ENCODE measurements at places on chromosomes 2 and 18. TPM values are rescaled to one million over a fixed set of nuclear protein-coding genes. Genes with fewer than 3 reads are reported as not detected.

- no peak overlapping the region for H3K27ac ChIP-seq
- H3K4me3 ChIP-seq: no peak overlapping the region
- no peaks in the 10 kb centered on the region for H3K4me1 ChIP-seq
- H3K36me3 ChIP-seq: no peaks in the 10 kb centered on the region
- no peaks in the 10 kb centered on the region for H3K27me3 ChIP-seq
- no peak for DNase-seq
These were observed 236.5 kb downstream of the TPGS2 start for GRCh38 chr18:36592282-36592681.

DNA sequence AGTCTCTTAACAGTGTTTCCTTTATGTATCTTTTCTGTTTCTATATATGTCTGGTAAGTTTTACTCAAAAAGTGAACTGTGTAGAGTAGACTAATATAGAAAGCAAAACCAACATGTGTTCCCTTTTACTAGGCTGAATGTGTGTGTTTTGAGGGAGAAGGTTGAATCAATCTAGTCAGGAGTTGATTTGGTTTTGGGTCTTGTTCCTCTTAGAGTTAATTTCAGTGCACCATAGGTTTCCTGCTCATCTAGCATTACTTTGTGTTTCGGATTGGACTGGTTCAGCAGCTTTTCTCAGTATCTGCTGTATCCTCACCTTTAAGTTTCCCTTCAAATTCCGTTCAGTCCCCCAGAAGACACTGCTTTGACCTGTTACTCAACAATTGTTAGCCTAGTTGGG, 52.0 kb upstream of the TRIM43 start:
- H3K27me3 ChIP-seq: no peaks in the 10 kb centered on the region
- H3K4me3 ChIP-seq: no peak overlapping the region
- H3K4me1 ChIP-seq: no peaks in the 10 kb centered on the region
- DNase-seq: no peak

DNA sequence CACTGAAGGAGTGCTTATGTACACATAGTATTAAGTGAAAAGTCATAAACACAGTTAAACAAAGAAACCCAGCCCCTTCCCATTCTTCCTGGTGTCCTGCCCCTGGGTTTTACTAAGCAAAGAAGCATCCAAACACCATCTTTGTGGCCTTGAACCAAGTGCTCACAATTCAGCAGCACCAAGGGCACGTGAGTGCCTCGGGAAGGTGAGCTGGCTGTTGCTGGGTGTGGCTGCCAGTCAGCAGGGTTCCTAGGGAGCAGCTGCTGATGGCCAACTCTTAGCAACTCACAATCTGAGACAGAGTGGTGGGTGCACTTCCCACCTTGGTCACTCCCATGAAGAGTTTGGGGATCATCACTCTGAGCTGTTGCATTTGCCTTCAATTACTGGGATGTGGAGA, 97.7 kb upstream of the PGAP1 start:
- no peak overlapping the region for H3K4me3 ChIP-seq
- H3K27ac ChIP-seq: no peak overlapping the region
- no peak for DNase-seq
- H3K27me3 ChIP-seq: no peaks in the 10 kb centered on the region
- no peaks in the 10 kb centered on the region for H3K4me1 ChIP-seq
- peaks cover 3% of the 10 kb centered on the region for H3K36me3 ChIP-seq

Gene KCNE4
- total RNA-seq: 10.9 TPM

Gene ERBB4
- total RNA-seq: 28.6 TPM

GRCh38 chr2:161173541-161174194, 13.4 kb downstream of the TANK start:
- no peaks in the 10 kb centered on the region for H3K36me3 ChIP-seq
- no peak overlapping the region for H3K4me3 ChIP-seq
- no peak overlapping the region for H3K27ac ChIP-seq
- H3K27me3 ChIP-seq: no peaks in the 10 kb centered on the region
- DNase-seq: no peak

- H3K4me3 ChIP-seq: no peak overlapping the region
- no peaks in the 10 kb centered on the region for H3K27me3 ChIP-seq
These were observed 8.0 kb upstream of the KDM3A start for GRCh38 chr2:86433137-86433536.

- no peak for DNase-seq
- H3K4me3 ChIP-seq: peak overlapping the region; percentile 21
- peaks cover 2% of the 10 kb centered on the region for H3K27me3 ChIP-seq
- no peaks in the 10 kb centered on the region for H3K36me3 ChIP-seq
- H3K27ac ChIP-seq: no peak overlapping the region
These were observed 19.9 kb upstream of the CXXC1 start for GRCh38 chr18:50307400-50307737.

DNA sequence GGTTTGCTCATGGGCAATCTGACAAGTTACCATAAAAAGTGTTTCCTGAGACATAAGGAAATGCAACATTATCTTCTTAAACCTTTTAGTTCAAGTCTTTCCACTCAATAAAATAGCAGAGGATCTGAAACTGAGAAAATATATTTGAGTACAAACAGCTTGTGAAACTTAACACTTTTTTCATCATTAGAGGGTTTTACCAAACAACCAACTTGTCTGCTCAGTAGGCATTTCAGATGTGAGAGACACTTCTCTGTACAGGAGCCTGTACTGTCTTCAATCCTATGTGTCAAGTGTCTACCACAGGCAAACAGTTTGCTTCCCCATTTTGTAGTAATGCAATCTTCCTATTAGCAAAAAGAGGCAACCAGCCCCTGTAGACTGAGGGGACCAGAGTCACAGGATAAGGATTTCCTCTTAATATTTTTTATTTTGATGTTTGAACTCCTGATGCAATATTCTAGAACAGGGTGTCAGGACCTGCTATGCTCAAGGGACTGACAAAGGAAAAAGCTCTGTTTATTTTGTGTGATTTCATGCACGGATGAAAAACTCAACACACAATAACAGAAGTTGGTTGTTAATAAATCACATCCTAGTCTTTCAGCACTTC, 159.1 kb upstream of the LHCGR start:
- no peaks in the 10 kb centered on the region for H3K4me1 ChIP-seq
- no peak overlapping the region for H3K27ac ChIP-seq
- H3K4me3 ChIP-seq: no peak overlapping the region
- no peaks in the 10 kb centered on the region for H3K36me3 ChIP-seq
- H3K27me3 ChIP-seq: no peaks in the 10 kb centered on the region

DNA sequence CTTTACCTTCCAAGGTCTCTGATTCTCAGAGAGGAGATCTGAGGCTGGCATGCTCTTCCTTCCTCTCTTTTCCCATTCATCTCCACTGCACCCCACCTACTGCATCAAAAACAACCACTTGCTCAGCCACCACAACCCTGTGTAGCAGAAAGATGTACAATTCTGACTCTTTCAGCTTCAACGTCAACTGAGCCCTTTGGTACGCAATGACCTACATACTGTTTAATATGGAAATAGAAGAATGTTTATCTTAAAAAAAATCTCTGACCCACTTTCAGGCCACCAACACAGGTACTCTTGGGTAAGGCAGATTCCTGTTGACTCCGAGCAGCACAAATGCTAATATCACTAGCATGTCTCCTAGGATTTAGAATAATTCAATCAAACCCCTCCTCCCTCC, 76.2 kb upstream of the AFF3 start:
- H3K4me1 ChIP-seq: peaks cover 3% of the 10 kb centered on the region
- no peak overlapping the region for H3K27ac ChIP-seq
- no peak overlapping the region for H3K4me3 ChIP-seq
- DNase-seq: no peak

Gene NR4A2
- 10.4 TPM for total RNA-seq

GRCh38 chr2:136377423-136378382, 259.8 kb upstream of the CXCR4 start:
- H3K27me3 ChIP-seq: no peaks in the 10 kb centered on the region
- no peak overlapping the region for H3K27ac ChIP-seq
- no peaks in the 10 kb centered on the region for H3K36me3 ChIP-seq
- no peak overlapping the region for H3K4me3 ChIP-seq

GRCh38 chr2:37790019-37790418, 118.6 kb upstream of the CDC42EP3 start:
- no peaks in the 10 kb centered on the region for H3K36me3 ChIP-seq
- no peaks in the 10 kb centered on the region for H3K4me1 ChIP-seq
- no peak for DNase-seq
- H3K4me3 ChIP-seq: no peak overlapping the region
- no peaks in the 10 kb centered on the region for H3K27me3 ChIP-seq

DNA sequence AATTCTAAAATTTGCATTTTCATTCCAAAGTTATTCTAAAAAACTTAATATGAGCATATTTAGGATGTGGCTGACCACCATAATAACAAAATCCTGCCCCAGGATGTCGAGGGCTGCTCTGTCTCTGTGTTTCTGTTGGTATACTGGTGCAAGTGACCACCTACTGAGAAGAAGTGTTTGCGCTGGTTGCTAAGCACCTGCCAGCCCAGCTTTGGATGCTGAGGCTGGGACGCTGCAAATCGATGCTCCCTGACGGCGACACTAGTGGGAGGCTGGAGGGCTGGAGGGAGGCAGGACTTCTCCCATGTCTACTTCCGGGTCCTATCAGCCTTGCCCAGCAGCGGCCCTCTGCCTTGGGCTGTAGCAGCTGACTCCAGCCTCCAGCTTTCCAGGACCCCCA, 45.0 kb downstream of the LAMA1 start:
- H3K4me3 ChIP-seq: no peak overlapping the region
- H3K36me3 ChIP-seq: no peaks in the 10 kb centered on the region
- no peak overlapping the region for H3K27ac ChIP-seq
- no peaks in the 10 kb centered on the region for H3K27me3 ChIP-seq
- no peaks in the 10 kb centered on the region for H3K4me1 ChIP-seq

Gene CCDC141
- 3.9 TPM for total RNA-seq

Gene NOSTRIN
- 45.3 TPM for total RNA-seq

DNA sequence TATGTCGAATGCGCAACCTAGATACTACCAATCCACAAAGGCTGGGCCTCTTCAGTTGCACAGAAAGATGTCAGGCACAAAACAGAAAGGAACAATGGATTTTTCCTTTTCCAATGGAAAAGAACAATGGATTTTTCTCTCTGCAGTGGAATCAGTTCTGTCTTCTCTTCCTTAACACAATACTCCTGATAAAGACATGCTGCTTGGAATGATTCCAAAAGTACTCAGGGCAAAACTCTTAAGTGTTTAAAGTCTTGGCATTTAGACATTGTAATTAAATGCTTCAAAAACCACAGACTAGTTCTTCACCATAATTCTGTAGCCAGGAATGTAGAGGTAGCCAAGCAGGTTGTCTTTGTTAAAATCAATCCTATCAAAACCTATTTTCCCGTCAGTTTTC, 46.7 kb upstream of the FLACC1 start:
- no peaks in the 10 kb centered on the region for H3K27me3 ChIP-seq
- no peak overlapping the region for H3K27ac ChIP-seq
- H3K4me1 ChIP-seq: peaks cover 2% of the 10 kb centered on the region
- H3K36me3 ChIP-seq: no peaks in the 10 kb centered on the region
- no peak for DNase-seq
- H3K4me3 ChIP-seq: no peak overlapping the region

Gene PRSS56
- total RNA-seq: not detected

GRCh38 chr2:120907822-120908221, 172.2 kb downstream of the GLI2 start:
- H3K27ac ChIP-seq: no peak overlapping the region
- H3K4me3 ChIP-seq: no peak overlapping the region
- DNase-seq: peak; percentile 27
- no peaks in the 10 kb centered on the region for H3K27me3 ChIP-seq
- no peaks in the 10 kb centered on the region for H3K36me3 ChIP-seq
- no peaks in the 10 kb centered on the region for H3K4me1 ChIP-seq

Gene MC2R
- total RNA-seq: not detected

DNA sequence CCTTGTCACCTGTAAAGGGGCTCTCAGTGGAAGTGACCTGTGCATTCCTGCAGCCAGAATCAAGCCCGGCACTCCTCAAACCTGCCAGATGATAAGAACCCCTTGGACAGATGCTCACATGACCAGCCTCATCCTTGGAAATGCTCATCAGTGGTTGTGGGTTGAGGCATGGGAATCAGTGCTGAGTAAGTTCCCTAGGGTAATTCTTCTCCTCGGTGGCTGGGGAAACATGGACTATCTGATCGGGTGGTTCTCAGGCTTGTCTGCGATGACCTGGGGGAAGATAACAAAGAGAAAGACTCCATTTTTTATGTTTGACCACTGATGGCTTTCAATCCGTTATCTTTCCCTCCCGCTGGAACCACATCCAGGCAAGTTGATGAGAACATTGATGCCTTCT, 84.0 kb downstream of the SPP2 start:
- no peaks in the 10 kb centered on the region for H3K4me1 ChIP-seq
- no peaks in the 10 kb centered on the region for H3K27me3 ChIP-seq
- no peak overlapping the region for H3K27ac ChIP-seq

DNA sequence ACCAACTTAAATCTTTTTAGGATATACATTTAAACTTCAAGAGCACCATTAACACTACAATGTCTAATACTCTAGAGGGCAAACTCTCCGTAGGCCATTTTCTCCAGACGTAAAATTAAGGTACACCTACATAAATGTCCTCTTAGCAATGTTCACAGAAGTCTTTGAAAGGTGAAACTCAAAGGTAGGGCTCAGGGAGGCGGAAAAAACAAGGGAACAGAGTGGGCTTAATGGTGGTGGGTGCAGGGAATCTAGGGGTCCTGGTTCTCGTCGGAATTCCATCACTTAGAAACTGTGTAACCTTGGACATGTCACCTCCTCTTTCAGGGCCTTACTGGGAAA, 668 bp downstream of the NFU1 start:
- H3K27me3 ChIP-seq: no peaks in the 10 kb centered on the region
- no peaks in the 10 kb centered on the region for H3K36me3 ChIP-seq
- H3K4me3 ChIP-seq: peak overlapping the region; percentile 30
- peak overlapping the region; percentile 68 for H3K27ac ChIP-seq
- peaks cover 5% of the 10 kb centered on the region for H3K4me1 ChIP-seq

Gene CPS1
- 3.2 TPM for total RNA-seq

GRCh38 chr2:172129404-172129803, 26.7 kb upstream of the DLX2 start:
- H3K4me3 ChIP-seq: no peak overlapping the region
- no peaks in the 10 kb centered on the region for H3K36me3 ChIP-seq
- no peaks in the 10 kb centered on the region for H3K4me1 ChIP-seq
- DNase-seq: no peak
- H3K27me3 ChIP-seq: peaks cover 1% of the 10 kb centered on the region
